ENCODE measurements at places on chromosomes 2 and 18.
A peak's percentile ranks its signal among the peaks of the same experiment; 100 is the strongest.

- DNase-seq, result no peak
Observed at GRCh38 chr2:157866666-157867642, 9.2 kb downstream of the ACVR1 start.

DNA sequence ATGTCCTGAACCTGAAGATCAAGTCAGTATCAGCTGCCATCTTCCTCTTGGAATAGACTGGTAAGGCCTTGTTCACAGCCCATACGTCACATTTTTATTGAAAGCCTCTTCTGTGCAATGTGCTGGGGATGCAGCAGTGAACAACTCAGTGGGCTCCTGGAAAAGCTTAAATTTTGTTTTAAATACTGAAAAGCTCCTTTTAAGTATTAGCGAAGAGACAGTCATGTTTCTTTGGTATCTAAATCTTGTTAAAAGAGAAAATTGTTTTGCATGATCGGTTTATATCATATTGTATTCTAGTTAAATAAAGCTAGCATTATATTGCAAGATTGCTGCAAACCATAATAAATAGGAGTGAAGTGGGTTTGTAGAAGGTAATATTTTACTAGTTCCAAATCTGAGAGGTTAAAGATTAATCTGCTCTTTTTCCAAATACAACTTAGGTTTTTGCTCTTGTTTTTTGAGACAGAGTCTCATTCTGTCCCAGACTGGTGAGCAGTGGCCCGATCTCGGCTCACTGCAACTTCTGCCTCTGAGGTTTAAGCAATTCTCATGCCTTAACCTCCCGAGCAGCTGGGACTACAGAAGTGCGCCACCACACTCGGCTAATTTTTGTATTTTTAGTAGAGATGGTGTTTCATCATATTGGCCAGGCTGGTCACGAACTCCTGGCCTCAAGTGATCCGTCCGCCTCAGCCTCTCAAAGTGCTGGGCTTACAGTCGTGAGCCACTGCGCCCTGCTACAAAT lies 1.6 kb upstream of the RMDN2 start:
- peak; percentile 73 for DNase-seq

DNA sequence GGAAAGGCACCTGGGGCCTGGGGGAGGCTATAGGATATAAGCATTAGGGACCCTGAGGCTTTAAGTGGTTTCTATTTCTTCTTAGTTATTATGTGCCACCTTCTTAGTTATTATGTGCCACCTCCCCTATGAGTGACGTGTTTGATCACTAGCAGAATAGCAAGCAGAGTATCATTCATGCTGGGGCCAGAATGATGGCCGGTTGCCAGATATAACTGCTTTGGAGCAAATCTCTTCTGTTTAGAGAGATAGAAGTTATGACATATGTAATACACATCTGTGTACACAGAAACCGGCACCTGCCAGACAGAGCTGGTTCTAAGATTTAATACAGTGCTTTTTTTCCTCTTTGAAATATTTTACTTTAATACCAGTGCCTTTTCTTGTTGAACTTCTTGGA lies 29.4 kb downstream of the LIPG start:
- DNase-seq, result no peak

GRCh38 chr18:24488824-24489493 lies 28.5 kb downstream of the HRH4 start:
- DNase-seq, result peak; percentile 76

- no peak for DNase-seq
Observed at GRCh38 chr2:74930811-74931486, 27.5 kb upstream of the POLE4 start.

DNA sequence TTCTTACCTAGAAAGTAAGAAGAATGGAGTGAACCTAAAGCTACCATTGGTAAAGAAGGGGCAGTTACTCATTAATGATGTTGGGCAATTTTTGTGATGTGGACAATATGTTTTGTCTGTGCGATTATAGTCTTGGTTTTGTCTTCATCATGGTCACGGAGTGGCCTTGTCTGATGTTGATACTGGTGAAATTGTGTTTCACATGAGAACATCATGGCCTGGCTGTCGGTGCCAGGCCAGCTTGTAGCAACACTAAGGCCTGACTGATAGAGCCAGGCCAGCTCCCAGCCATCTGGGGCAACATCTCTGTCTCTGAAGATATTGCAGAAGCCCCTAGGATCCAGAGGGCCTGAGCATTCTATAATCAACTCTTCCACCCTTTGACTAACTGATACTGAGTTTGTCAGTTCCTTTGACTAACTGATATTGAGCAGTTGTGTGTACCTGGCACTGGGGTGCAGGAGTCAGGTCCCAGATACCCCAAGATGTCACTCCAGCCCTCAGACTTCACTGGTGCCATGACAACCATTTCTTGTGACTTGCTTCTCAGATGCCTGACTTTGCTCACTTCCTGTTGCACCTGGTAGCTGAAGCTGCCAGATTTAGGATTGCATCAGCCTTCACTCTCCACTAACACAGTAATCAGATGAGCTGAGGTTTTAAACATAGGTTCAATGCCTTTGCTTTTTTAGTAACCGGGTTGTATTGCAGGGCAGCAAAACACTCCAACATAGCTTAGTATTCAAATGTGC lies 62.5 kb downstream of the RPIA start:
- DNase-seq, result peak; percentile 1

DNA sequence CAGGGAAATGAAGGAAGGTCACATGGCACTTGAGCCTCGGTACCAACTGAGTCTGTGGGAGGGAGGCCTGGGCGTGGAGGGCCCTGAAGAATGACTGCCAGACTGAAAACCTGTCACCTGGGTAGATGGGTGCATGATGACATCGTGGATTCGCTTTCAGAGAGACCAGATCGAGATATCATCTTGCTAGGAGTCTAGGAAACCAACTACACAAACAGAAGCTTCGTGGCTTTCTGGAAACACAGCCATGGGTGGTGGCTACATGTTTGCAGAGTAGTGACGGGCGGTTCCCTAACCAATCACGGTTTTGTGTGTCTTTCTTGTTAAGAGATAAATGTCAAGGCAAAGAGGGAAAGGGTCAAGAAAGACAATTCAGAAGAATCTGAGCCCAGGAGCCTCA lies 155.0 kb downstream of the EIPR1 start:
- DNase-seq, result no peak

- DNase-seq, result peak; percentile 16
Observed at GRCh38 chr2:25170888-25171287, 2.5 kb upstream of the POMC start.

GRCh38 chr2:95381212-95382191 lies 21.0 kb upstream of the FAHD2A start:
- no peak for DNase-seq

DNA sequence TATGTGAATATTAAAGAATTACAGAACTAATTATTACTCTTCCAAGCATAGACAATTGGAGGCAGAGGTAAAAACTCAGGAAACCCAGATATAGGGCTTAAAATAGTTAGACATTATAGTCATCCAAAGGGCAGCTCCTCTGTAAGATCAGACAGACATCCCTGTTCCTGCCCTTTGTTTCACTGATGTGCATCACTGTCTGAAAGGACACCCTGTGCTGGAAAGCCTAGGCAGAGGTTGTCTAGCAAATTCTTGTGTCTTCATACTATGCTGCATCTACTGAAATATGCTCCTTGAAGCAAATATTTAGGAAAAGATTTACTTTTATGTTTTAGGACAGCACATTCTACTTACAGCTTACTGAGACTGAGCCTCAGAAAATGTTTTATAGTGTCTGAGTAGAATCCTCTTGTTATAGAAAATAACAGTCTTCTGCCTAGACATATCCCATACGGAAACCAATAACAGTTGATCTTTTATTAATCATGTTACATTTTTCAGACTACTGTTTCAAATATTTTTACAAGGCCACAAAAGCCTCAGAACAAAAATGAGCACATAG lies 977.3 kb upstream of the CDH2 start:
- DNase-seq, result no peak

GRCh38 chr2:236600892-236601291 lies 31.3 kb downstream of the ACKR3 start:
- DNase-seq, result no peak

DNA sequence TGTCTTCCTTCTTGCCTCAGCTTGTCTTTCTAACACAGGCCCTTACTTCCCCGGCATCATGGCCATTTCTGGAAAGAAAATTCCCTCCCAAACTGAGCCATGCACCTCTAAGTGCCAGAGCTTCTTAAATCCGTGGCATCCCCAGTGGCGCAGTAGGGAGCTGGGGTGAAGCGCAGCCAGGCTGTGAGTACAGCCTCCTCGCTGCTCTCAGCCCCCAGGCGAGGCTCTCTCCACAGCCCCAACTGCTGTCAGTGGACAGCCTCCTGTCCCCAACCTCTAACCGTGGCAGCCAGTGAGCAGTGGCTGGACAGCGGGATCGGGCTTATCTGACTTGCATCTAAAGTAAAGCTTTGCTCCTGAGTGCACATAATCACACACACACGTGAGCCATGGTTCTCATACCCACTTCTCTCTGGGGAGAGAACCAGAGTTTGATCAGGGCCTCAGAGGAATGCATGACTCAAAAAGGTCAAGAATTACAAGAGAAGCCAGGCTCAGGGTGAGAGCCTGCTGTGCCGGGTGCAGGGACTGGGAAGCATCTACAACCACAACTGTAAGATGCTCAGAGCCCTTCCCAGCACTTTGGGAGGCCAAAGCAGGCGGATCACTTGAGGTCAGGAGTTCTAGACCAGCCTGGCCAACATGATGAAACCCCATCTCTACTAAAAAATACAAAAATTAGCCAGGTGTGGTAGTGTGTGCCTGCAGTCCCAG lies 50.7 kb downstream of the SFXN5 start:
- no peak for DNase-seq

DNA sequence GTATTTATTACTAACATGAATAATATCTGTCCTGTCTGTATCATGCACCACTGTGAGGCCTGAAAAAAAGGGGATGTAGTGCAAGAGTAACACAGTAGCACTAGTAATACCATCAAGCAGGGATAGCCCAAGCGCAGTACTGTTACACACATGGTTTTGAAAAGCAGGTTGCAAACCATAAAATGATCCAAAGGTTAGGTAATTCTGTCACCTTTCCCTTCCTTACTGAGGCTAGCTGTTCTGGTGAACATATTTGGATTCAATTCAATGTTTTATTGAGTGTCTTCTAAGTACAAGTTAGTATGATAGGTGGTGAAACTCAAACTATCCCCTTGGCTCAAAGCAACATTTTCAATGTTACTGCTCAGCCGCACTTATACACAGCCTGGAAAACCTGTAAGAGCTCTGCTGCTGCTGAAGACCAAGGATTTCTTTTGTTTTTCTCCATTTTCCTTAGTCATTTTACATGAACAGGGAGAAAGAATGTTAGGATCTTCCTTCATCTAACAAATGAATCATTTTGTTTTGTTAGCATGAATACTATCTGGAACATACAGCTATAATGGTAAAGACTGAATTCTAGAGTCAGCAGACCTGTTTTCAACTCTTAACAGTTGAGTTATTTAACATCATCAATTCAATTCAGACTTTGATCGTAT lies 102.5 kb upstream of the ITPRID2 start:
- no peak for DNase-seq

DNA sequence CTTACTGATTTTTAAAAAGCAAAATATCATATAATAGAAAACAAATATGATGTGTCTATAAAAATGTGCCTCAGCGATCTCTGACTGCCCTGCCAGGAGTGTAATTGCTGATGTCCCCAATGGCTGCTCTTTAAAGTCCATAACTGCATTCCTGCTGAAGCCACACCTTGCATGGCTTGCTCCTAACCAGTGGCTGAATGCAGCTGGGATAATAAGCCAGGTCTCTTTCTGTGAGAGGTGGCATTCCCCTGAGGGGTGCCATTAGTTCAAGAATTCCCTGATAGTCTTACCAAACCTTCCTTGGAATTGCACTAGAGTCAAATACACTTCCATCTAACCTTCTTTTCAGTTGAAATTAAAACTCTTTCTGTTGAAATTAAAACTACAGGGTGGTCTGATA lies 125.8 kb upstream of the ZNF804A start:
- DNase-seq, result no peak

GRCh38 chr2:233464531-233465240 lies 101.9 kb downstream of the USP40 start:
- no peak for DNase-seq

DNA sequence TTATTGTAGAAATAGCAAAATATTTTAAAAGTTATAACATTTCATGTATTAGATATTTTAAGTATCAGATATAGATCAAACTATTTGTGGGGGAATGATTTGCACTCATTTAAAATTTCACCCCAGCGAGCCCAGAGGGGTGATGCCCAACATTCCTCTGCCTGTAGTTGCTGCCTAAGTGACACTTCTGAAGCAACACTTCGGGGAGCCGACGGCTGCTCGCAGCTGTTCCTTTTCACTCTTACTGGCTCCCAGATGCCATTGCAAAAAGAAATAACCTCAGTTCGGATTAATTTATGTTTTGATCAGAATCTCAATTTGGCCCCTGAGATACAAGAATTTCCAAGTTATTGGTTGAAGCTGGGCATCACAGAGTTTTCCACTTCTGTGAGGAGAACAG lies 603.8 kb downstream of the PLCL1 start:
- DNase-seq, result no peak

DNA sequence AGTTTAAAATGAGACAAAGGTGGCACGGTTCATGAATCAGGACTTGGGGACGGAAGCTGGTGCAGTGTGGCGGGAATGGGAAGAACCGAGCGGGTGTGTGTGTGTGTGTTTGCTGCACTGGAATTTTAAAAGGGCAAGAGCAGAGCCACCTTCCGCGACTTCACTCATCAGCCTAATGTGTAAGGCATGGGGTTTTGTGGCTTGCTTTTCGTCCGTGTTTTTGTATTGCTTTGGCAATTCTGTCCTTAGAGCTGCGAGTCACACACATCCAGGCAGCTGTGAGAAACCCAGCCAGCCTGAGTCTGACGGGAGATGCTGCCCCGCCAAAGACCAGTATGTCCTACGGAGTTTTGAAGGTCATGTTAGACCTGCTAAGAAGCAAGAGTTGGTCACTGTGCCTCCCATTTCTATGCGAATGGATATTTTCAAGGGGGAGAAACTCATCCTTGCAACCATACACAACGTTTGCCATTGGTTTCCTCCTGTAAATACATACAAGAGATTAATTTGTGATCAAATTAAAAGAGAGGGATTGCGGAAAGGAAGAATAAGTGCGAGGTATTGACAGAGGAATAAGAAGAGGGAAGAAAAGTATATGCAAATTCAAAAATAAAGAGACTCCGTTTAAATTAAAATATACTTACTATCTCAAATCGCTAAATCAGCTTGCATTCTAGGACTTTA lies 665 bp upstream of the CACNB4 start:
- peak; percentile 14 for DNase-seq

DNA sequence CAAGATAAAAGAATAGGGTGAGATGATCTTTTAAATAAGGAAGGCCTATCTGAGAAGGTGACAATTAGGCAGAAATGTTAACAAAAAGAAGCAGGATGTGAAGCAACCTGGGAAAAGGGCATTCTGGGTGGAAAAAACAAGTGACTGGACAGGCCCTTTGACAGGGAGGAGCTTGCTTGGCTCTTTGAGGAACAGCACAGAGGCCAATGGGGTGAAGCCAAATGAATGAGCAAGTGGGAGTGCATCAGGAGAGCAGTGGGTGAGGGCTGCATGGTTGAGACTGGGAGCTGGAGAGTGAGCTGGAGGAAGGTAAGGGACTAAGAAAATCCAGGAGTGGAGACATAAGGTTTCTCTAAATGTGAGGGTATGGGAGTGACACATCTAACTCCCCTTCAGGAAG lies 126.9 kb downstream of the TDRD15 start:
- no peak for DNase-seq

GRCh38 chr2:31674446-31674845 lies 93.7 kb upstream of the SRD5A2 start:
- no peak for DNase-seq

All from MV-4-11 (cell line).